Articular chondrocyte of knee joint (primary cell): ENCODE measurements at places on chromosomes 4 and X. TPM values are rescaled to one million over a fixed set of nuclear protein-coding genes. Genes with fewer than 3 reads are reported as not detected.

MMGT1 gene
- 37.7 and 39.3 TPM in 2 replicates for total RNA-seq

OPRPN gene
- total RNA-seq, result not detected in 2 replicates

ODAPH gene
- total RNA-seq, result not detected in 2 replicates

TMEM35A gene
- 0.52 and 0.86 TPM in 2 replicates for total RNA-seq

DCHS2 gene
- 0.11 and 0.13 TPM in 2 replicates for total RNA-seq

ASMT gene
- total RNA-seq, result not detected in 2 replicates

GSX2 gene
- total RNA-seq, result 0.43 TPM in 1 of 2 replicates, not detected in the other

EXOC1L gene
- not detected in 2 replicates for total RNA-seq

SLC38A5 gene
- total RNA-seq, result 21.3 and 26.4 TPM in 2 replicates

INTS6L gene
- 4.0 and 4.6 TPM in 2 replicates for total RNA-seq

PSAPL1 gene
- total RNA-seq, result not detected in 2 replicates

SMIM10L2A gene
- total RNA-seq, result 0.52 and 0.86 TPM in 2 replicates

GSTCD gene
- total RNA-seq, result 9.9 and 10.9 TPM in 2 replicates

STOX2 gene
- 2.6 and 3.8 TPM in 2 replicates for total RNA-seq

F11 gene
- not detected in 2 replicates for total RNA-seq

RBM41 gene
- total RNA-seq, result 18.4 and 21.3 TPM in 2 replicates

SLITRK2 gene
- not detected in 2 replicates for total RNA-seq

CFAP299 gene
- 0.13 TPM in 1 of 2 replicates, not detected in the other for total RNA-seq

CSAG2 gene
- total RNA-seq, result not detected in 2 replicates

HMX1 gene
- total RNA-seq, result not detected in 2 replicates

NOX1 gene
- total RNA-seq, result not detected in 2 replicates

SPANXA1 gene
- 0.22 TPM in 1 of 2 replicates, not detected in the other for total RNA-seq

DUX4 gene
- not detected in 2 replicates for total RNA-seq

HSFX3 gene
- not detected in 2 replicates for total RNA-seq

BEND2 gene
- total RNA-seq, result not detected in 2 replicates
